Stimulated activated CD4-positive, alpha-beta T cell treated with anti-CD3 and anti-CD28 coated beads, Interleukin-4, amount 100 ng/mL, for 1 hour (primary cell): ENCODE measurements at places on chromosomes 2 and 18.

DNA sequence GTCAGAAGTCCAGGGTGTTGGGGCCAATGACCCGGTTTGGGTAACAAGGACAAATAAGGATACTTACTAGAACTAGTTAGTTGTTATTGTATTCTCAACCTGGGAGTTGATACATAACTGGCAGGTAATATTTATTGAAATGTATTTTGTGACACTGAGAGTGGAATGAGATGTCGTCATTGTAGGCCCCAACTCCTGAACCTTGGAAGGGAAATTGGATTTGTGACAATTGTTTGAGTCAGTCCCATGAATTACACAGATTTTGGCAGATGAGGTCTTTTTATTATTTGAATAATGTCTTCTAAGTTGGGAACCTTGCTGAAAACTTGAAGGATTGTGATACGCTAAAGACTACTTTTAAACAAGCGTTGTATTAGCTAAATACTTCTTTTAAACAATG is 5.1 kb downstream of the TIMM21 start:
- no peak for DNase-seq

- DNase-seq, result no peak
These were observed 15.4 kb upstream of the PMAIP1 start for GRCh38 chr18:59884351-59884750.

GRCh38 chr2:176178038-176178756 is 10.3 kb upstream of the HOXD1 start:
- no peak for DNase-seq

DNA sequence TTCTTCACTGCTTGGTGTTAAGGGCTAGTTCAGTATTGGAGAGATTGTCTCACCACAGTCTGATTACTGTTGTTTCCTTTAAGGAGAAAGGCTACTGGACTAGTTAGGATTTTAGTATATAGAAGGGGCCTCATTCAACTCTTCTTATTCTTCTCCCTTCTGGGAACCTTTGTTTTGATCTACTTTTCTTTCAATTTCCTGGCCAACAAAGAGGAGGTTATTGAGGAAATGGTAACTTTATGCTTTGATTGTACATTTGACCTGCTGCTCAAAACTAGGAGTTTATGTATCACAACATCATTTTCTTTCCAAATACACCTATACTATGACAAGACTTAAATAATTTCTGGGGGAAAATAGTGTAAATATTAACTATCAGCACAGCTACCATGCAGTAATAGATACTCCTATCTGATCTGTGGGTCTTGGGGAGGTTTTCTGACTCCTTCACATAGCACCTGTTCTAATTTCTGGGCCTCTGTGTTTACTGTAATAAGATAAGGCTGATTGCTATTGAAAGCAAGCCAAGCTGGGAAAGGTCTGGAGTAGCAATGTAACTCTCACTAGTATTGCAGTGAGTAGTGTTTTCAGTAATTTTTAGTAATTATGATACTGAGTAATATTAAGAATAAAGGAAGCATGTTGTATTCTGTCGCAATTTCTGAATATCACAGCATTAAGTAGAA is 395.3 kb downstream of the NUP35 start:
- DNase-seq, result no peak
